Stimulated activated CD4-positive, alpha-beta T cell treated with anti-CD3 and anti-CD28 coated beads, Interleukin-1b, Interleukin-23, amount 100 ng/mL, for 48 hours (primary cell): ENCODE measurements at places on chromosomes 6 and 20.
A peak's percentile ranks its signal among the peaks of the same experiment; 100 is the strongest.

GRCh38 chr20:62293111-62293784 lies 9.5 kb upstream of the ADRM1 start:
- DNase-seq, result no peak

DNA sequence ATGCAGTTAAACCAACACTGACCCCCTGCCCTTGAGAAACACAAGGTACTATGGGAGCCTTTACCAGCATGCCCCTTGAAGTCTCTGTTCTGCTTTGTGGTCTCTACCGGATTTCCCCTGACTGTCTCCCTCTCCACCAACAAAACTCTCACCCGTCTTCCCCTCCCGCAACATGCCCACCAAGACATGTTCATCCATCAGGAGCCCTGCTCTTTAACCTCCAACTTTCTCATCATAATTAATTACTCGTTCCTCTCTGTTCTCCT lies 1.1 kb downstream of the ZNF165 start:
- no peak for DNase-seq

DNA sequence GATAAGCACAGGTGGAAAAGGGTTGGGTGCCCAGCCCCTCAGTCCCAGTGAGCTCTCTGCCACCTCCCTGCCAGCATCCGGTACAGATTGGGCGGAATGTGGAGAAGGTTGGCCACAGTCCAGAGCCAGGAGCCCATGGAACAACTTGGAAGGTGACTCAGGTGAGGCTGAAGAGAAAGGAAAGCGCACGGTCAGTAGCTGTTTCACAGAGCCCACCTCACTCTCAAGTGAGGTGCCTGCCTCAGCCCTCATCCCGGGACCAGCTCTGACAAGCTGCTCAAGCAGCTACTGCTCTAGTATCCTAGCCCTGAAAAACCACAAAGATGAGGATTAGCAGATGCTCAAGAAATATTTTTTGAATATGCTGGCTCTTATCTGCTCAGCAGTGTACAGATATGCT lies 1.1 kb upstream of the MMP24OS start:
- no peak for DNase-seq

GRCh38 chr6:33882154-33882553 lies 78.4 kb upstream of the MLN start:
- DNase-seq, result no peak

- no peak for DNase-seq
Observed at GRCh38 chr6:151025076-151025475, 159.6 kb downstream of the MTHFD1L start.

- no peak for DNase-seq
Observed at GRCh38 chr20:48824830-48825565, 2.8 kb downstream of the PREX1 start.

DNA sequence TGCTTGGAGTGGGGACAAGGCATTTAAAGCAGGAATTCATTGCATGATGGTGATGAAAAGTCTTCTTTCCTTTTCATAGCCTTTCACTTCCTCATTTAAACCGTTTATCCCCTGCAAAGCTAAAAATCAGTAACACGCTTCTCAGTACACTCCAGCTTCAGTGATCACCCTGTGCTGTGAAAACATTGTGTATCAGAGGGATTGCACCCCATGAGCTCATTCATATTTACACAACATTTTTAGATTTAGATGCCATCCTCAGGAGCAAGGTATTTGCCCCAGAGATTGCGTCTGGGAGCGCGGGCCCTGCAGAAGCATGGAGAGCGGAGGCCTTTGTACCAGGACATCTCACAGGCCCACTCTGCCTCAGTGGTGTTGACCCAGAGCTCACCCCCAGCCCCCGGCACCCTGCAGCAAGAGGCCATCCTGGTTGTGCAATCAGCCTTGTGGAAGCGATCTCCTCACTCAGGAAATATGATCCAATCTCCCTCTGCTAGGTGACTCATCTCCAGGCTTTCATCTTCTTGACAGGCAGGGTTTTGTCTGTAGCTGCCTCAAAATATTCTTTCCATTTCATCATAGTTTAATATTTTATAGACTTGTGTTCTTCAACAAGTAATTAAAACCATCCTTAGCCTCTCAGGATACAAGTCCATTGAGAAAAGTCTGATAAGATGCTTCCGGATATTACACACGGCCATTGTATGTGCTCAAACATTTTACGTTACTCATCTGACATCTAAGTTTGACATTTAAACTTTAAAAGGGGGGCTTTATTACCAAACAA lies 38.9 kb upstream of the THBS2 start:
- DNase-seq, result no peak

GRCh38 chr6:30589754-30590358 lies 18.6 kb downstream of the ABCF1 start:
- no peak for DNase-seq

- DNase-seq, result no peak
Observed at GRCh38 chr6:83597051-83597450, 84.7 kb downstream of the PRSS35 start.

DNA sequence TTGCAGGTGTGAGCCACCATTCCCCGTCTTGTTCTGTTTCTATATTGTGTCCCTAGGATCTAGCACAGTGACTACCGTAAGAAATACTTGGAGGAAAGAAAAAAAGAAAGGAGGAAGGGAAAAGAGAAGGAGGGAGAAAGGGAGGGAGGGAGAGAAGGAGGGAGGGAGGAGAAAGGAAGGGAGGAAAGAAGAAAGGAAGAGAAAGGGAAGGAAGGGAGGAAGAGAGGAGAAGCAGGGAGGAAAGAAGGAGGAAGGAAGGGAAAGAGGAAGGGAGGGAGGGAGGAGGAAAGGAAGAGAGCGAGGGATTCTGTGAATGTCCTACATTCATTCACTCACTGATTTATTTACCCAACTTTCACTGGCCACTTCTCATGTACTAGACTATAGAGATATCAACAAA lies 178.4 kb downstream of the MAFB start:
- no peak for DNase-seq

DNA sequence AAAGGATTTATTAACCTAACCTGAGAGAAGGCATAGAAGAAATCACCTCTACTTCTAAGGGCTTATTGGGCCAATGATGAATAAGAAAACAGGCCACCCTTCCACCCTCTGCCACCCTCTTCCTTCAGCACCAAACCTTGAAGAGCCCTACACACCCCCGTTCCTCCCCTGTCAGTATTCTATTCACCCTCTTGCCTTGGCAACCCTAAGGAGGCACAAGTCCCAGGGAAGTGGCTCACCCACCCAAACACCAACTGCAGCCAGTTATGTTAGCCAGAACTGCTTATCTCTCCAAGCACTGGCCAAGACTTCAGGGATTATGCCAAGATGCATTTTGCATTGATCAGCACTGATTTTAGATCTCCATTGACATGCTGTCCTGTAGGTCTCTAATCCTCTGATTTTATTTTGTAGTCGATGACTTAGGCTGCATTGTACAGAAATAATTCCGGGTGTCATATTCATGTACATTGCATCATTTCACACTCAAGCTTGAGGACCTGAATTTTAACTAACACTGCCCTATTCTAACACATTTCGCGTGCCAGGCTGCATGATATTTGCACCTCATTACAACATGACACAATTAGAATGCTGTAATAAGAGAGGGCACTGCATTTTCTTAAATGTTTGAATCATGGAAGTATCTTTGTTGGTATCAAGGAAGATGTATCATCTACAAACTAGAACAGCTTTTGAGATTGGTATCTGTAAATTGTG lies 15.7 kb downstream of the CNKSR3 start:
- DNase-seq, result no peak

- DNase-seq, result no peak
Observed at GRCh38 chr6:136535017-136535765, 15.0 kb downstream of the MAP7 start.

- DNase-seq, result no peak
Observed at GRCh38 chr6:139378226-139378625, 3.8 kb upstream of the CITED2 start.

DNA sequence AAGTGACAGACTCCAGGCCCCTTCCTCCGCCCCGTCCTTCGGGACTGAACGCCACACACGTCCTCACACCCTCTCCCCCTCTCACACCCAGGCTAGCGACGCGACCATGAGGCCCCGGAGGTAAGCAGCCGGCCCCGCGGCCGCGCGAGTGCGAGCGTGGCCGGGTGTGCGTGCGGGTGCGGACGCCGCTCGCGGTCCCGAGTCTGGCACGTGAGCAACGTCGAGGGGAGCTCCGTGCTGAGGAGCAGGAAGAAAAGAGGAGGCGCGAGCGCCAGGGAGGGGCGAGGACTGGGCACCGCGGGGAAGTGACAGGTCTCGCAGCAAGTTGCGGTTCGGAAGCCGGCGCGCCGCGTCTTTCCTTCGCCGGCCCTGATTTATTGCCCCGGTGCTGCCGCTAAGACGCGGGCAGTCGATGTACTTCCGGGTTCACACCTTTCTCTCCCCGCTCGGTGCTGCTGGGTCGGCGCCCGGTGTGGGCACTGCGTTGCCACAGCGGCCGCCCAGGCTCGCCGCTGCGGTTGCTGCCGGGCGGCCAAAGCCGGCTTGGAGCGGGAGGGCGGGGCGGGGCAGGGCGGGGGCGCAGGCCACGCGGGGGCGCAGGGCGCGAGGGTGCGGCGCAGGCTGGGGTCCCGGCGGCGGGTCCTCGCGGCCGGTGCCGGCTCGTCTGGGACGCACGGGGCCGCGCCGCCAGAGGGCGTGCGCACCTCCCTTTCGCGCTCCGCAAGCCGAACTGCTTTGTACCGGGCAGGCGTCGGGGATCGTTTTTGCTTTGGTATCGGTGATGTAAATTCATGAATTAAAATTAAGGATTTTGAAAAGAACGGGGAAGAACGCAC lies 15.8 kb upstream of the LIN28B start:
- DNase-seq, result peak; percentile 19

DNA sequence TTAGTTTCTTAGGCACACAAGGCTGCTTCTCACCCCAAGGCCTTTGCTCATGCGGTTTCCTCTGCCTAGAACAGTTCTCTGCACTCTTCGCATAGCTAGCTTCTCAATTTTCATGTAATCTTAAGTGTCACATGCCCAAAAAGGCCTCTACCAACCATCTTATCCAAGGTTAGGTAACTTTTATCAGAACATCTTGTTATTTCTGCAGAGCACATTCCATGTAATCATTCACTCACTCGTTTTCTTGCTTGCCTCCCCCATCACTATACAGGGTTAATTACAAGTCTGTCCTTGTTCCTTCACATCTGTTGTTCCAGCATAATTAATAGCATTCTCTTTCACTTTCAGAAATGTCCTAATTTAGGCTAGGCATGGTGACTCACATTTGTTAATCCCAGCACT lies 53.8 kb downstream of the NCOA6 start:
- DNase-seq, result no peak

DNA sequence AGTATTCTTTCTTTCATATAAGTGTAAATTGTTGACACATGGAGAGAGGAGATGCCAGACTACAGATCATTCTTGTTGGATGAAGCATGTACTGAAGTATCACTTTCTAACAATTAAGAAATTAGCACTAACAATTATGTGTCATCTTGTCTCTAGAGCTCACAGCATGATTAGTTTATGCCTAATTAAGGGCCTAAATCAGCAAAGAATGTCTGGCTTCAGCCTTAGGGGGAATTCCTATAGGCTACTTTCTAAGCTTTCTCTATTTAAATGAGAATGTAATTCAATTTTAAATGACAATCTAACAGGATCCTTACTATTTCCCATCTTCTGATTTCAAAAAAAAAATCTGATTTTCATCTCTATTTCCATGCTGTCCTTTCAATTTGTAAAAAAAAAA lies 371.0 kb downstream of the EPHA7 start:
- DNase-seq, result no peak

DNA sequence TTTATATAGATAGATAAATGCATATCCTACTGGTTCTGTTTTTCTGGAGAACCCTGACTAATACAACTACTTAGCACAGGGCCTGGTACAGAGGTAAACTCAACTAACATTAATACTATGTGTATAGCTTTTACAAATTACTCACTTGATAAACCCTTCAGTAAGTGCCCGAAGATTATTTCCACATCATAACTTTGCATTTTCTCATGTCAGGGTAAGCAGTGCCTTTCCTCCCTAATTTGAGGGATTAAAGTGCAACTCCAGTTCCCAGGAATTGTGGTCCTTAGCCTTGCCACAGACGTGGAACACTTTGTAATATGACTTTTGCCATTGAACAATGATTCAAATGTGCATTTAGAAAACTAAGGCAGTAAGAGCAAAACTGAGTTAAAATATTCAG lies 147.5 kb upstream of the SMLR1 start:
- no peak for DNase-seq

- no peak for DNase-seq
Observed at GRCh38 chr20:37992802-37993409, 40.4 kb downstream of the TTI1 start.

DNA sequence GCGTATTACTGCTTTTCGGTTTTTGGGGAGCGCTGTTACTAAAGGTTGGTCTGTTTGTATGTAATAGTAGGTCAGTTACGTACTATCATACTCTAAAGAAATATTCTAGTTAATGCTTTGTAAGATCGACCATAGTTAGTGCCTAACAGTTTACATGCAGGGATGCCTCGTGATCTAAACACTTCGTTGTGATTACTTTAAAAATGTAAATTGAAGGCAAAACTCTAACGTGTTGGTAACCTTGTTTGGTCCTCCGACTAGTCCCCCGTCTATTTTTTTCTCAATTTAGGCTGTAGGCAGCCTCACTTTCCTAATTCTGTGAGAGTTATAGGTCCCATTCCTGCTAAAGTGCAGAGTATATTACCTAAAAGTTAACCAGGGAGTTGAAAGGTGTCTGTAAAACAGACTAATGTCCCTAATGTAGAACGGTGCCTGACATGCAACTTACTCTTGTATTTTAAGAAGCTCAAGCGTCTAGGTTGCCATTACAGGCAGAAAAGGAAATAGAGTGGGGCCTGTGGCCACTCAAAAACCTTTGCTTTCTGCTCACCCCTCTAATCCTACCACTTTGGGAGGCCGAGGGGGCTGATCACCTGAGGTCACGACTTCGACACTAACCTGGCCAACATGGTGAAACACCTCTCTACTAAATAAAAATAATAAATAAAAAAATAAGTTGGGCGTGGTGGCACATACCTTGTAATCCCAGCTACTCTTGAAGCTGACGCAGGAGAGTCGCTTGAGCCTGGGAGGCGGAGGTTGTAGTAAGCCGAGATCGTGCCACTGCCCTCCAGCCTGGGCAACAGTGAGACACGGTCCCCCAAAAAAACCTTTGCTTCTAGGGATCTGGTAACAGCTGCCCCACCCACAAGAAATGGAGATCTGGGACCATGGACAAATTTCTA lies 37.8 kb downstream of the HFE start:
- peak; percentile 31 for DNase-seq

GRCh38 chr20:37687478-37687805 lies 6.4 kb upstream of the CTNNBL1 start:
- DNase-seq, result no peak

- no peak for DNase-seq
Observed at GRCh38 chr6:100575921-100576320, 111.2 kb upstream of the SIM1 start.

- no peak for DNase-seq
Observed at GRCh38 chr6:161107779-161108730, 116.5 kb downstream of the MAP3K4 start.

GRCh38 chr6:143061597-143062385 lies 1.1 kb downstream of the AIG1 start:
- no peak for DNase-seq

DNA sequence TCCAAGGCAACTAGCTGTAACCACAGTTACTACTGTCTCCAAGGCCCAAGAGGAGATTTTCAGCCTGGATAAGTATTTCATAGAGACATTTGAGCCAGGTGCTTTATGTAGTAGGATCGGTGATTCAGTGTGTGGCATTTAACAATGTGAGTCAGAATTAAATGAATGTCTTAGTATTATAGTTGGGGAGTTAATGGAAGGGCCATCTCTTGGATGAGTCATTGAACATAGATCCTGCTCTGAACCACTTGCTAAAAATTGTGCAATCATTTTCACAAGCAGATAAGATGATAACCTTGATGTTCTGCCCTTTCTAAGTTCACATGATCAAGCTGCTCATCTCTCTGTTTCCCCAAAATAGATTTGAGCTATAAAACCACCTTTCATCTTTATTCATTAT lies 668.9 kb upstream of the CITED2 start:
- DNase-seq, result no peak

GRCh38 chr6:150183105-150183504 lies 40.3 kb downstream of the PPP1R14C start:
- DNase-seq, result no peak
